CD8-positive, alpha-beta T cell (primary cell): ENCODE measurements at places on chromosomes 2 and 18. TPM values are rescaled to one million over a fixed set of nuclear protein-coding genes. Genes with fewer than 3 reads are reported as not detected.

The STARD6 gene
- not detected for total RNA-seq

The SPDYA gene
- 11.8 TPM for total RNA-seq

The PLGLB1 gene
- 1.7 TPM for total RNA-seq

The INSIG2 gene
- total RNA-seq: 11.8 TPM

The PARD3B gene
- total RNA-seq: 0.54 TPM

The SLC9A2 gene
- not detected for total RNA-seq

The ADAM23 gene
- total RNA-seq: 0.33 TPM

The IL36B gene
- not detected for total RNA-seq

The FZD7 gene
- 0.73 TPM for total RNA-seq

The UGT1A5 gene
- not detected for total RNA-seq

The POMC gene
- total RNA-seq: 3.0 TPM

The EVX2 gene
- not detected for total RNA-seq

The CENPA gene
- total RNA-seq: 0.62 TPM

The MAPRE3 gene
- total RNA-seq: 3.8 TPM

The SPATA3 gene
- not detected for total RNA-seq

The SNORC gene
- 0.44 TPM for total RNA-seq

The KDSR gene
- total RNA-seq: 13.9 TPM

The C2orf15 gene
- 1.8 TPM for total RNA-seq

The FAP gene
- total RNA-seq: not detected

The DNAJC5G gene
- not detected for total RNA-seq

The MAP2 gene
- not detected for total RNA-seq

The HNMT gene
- not detected for total RNA-seq

The FHL2 gene
- 0.38 TPM for total RNA-seq

The MAP3K19 gene
- total RNA-seq: not detected

The SERTAD2 gene
- total RNA-seq: 47.5 TPM

The PLEKHH2 gene
- 1.7 TPM for total RNA-seq

The SLC23A3 gene
- total RNA-seq: 0.94 TPM

The CRACDL gene
- total RNA-seq: 0.84 TPM

The C2orf76 gene
- 5.2 TPM for total RNA-seq

The WDCP gene
- total RNA-seq: 4.8 TPM

The GKN1 gene
- not detected for total RNA-seq

The MC4R gene
- not detected for total RNA-seq

The CABLES1 gene
- total RNA-seq: 0.47 TPM

The ALPI gene
- total RNA-seq: not detected

The ALMS1 gene
- 16.4 TPM for total RNA-seq

The SLC16A14 gene
- 0.44 TPM for total RNA-seq

The REG1A gene
- not detected for total RNA-seq
